Amniotic stem cell (primary cell): ENCODE measurements at places on chromosomes 7 and 10.

DNA sequence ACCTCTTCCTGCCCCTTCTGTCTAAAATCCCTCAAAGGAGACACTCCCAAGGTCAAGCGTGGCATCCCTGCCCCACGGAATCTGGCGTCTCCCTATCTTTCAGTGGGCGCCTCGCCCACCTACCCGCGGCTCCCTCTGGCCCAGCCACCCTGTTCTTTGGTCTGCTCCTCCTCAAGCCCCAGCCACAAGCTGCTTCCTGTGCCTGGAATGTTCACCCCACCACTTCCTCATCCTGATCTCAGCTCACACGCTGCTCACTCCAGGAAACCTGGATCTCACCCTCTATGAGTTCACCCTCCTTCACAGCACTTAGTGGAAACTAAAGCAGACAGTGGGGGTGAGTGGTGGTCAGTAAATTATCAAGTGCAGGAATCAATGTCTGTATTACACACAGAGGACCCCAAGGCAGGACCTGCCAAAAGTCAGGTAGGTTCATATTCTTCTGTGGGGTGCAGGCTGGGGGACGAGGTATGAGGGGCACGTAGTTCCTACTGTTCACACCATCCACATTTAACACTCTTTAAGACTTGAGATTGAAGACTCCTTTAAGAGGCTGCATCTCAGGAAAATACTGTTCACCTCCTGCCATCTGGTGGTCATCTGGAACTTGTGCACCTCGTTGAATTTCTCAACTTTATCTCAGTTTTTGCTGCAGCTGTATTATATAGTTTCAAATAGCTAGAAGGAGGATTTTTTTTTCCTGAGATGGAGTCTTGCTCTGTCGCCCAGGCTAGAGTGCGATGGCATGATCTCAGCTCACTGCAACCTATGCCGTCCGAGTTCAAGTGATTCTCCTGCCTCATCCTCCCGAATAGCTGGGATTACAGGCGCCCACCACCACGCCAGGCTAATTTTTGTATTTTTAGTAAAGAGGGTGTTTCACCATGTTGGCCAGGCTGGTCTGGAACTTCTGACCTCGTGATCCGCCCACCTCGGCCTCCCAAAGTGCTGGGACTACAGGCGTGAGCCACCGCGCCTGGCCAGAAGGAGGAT lies 166.6 kb downstream of the ARHGAP21 start:
- DNase-seq, result peak; percentile 47

GRCh38 chr7:151875942-151876898 lies 695 bp downstream of the PRKAG2 start:
- no peak for DNase-seq

GRCh38 chr10:108490944-108491343 lies 1326.4 kb upstream of the SORCS1 start:
- no peak for DNase-seq

DNA sequence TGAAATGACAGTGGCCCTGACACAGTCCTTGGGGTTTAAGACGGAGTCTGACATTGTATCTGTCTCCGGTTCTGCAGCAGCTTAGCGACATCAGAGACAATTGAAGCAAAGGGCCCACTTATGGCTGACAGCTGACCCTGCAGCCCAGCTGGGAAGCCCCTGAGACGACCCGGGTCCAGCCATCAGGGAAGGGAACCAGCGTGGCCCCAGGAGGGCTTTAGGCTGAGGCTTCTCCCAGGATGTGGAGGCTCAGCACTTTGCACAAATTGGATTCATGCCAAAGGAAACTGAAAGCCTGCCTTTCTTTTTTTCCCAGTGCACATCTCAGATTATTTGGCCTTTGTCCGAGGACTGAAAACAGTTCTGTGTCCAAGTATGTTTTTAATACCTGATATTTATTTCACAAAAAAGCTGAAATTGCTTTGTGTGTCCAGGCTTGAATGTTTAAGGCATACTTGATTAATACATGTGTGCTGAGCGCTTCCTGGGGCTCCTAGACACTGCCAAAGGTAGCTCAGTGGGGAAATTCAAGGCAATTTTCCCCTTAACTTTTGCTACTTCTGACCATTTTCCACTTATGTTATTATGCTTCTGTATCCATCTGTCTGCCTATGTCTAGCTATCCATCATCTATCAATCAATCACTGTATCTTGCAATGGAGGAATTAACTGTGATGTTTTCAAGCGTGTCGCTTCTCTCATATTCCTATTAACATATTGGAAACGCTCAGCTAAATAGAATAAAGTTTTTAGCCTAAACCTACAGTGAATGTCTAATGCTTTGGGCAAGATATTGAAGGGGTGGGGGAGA lies 34.8 kb downstream of the KLF6 start:
- DNase-seq, result no peak

GRCh38 chr7:131747658-131748232 lies 191.3 kb upstream of the PODXL start:
- DNase-seq, result no peak

DNA sequence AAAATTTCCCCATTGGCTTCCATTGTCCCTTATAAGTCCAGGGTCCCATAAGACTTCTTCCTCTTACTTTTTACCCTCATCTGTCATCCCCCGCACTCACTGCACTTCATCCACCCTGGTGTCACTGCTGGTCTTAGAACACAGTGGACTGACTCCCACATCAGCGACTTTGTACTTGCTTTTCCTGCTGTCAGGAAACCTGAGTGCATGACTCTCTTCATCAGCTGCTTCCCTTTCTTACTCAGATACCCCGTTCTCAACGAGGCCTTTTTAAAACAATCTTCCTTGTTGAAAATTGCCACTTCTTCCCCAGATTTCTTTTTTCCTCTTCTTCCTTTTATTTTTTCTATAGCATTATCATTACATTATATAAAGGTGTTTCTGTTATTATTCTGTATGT lies 305.4 kb downstream of the SDK1 start:
- no peak for DNase-seq

DNA sequence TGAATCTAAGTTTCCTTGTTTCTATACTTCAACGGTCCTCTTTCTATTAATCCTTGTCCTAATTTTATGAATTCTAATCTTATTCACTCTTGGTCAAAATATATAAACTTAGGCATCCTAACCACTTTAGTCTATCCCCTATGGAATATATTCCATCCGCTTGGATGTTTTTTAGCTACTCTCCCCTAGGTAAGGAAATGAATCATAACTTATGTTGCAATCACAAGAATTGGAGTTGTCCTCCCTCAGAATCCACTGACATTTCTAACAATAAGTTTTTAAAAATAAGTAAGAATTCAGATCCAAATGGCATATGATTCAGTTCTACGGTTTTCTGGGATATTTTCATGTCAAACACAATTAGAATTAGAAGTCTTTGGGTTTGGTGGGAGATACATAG lies 1081.6 kb downstream of the SORCS1 start:
- no peak for DNase-seq

DNA sequence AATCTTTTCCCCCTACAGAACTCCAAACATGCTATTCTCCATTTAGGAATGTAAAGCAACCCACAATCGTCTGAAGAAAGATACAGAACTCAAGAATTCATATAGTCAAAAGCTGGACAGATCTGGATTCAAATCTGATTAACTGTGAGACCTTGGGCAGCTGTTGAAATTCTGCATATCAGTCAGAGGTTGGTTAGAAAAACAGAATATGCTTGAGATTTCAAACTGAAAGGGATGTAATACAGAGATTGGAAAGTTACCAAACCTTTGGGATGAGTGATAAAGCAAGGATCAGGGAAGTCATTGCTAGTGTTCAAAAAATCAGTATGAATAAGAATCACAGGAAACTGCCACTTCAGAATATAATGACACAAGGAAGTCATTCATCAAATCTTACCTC lies 406.6 kb downstream of the HTR7 start:
- no peak for DNase-seq

GRCh38 chr10:110239892-110240291 lies 32.5 kb downstream of the MXI1 start:
- DNase-seq, result no peak

GRCh38 chr7:17552952-17553351 lies 254.5 kb downstream of the AHR start:
- no peak for DNase-seq

- DNase-seq, result no peak
Observed at GRCh38 chr7:64098-64915, 128.1 kb upstream of the FAM20C start.

GRCh38 chr10:132542086-132542775 lies 4.6 kb downstream of the INPP5A start:
- no peak for DNase-seq

DNA sequence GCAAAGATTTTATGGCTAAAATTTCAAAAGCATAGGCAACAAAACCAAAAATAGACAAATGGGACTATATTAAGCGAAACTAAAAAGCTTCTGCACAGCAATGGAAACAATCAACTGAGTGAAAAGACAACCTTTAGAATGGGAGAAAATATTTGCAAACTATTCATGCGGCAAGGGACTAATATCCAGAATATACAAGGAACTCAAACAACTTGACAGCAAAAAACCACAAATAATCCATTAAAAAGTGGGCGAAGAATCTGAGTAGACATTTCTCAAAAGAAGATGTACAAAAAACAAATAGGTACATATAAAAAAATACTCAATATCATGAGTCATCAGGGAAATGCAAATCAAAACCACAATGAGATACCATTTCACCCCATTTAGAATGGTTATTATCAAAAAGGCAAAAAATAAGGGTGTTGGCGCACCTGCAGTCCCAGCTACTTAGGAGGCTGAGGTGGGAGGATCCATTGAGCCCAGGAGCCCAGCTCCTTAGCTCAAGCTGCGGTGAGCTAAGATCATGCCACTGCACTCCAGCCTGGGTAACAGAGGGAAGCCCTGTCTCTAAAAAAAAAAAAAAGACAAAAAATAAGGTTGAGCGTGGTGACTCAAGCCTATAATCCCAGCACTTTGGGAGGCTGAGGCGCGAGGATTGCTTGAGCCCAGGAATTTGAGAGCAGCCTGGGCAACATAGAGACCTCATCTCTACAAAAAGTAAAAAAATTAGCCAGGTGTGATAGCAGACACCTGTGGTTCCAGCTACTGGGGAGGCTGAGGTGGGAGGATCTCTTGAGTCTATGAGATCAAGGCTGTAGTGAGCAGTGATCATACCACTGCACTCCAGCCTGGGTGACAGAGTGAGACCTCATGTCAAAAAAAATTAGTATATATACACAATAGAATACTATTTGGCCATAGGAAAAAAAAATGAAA lies 4.2 kb upstream of the CCM2 start:
- DNase-seq, result no peak

- DNase-seq, result no peak
Observed at GRCh38 chr10:13885238-13885990, 298.6 kb downstream of the PRPF18 start.

DNA sequence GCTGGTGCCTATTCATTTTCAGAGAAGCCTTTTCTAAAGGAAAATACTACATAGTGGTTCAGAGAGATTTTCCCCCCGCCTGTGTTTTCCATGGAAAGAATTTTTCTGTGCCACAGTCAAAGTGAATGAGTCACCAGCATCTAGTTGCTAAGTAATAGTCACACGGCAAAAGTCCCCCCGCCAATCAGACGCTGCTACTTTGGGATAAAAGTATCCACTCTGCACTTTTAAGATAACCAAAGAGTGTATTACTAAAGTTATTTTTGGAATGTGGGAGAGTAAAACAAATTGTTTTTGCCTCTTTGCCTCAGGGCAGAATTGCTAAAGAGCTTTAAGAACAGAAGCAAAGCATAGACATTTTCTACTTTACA lies 23.5 kb downstream of the ABLIM1 start:
- DNase-seq, result peak; percentile 98

DNA sequence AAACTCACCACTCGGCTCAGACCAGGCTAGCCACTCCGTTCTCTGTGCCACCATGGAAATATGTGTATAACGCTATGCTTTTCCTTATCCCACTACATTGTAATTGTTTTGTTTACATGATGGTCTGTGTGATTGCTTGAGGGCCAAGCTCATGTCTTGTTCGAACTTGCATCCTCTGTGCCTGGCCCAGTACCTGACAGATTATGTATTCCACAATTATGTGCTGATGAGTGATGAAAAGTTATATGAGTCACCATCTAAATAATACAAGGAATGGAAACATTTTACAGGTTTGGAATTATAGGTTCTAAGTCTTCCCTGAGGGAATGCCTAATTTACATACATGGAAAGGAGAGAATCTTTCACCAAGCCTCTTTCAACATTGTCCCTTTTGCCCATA lies 137.4 kb downstream of the C7orf25 start:
- DNase-seq, result no peak

DNA sequence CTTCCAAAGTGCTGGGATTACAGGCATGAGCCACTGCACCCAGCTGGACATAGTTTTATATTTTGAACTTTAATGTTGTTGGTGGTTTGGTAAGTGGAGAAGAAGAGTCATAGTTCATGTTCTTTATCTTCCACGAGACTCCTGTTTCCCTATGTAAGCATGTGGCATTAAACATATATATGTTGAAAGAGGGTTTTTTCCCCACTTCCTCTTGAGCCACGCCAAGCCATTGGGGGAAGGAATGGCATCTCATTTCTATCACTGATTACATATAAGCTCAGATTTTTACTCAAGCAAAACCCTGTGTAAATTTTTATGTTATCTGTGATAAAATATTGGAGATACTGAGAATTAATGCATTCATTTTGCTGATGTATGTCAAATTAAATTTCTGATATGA lies 300.4 kb downstream of the PHF14 start:
- DNase-seq, result no peak

GRCh38 chr10:18542832-18543231 lies 108.6 kb downstream of the NSUN6 start:
- no peak for DNase-seq

DNA sequence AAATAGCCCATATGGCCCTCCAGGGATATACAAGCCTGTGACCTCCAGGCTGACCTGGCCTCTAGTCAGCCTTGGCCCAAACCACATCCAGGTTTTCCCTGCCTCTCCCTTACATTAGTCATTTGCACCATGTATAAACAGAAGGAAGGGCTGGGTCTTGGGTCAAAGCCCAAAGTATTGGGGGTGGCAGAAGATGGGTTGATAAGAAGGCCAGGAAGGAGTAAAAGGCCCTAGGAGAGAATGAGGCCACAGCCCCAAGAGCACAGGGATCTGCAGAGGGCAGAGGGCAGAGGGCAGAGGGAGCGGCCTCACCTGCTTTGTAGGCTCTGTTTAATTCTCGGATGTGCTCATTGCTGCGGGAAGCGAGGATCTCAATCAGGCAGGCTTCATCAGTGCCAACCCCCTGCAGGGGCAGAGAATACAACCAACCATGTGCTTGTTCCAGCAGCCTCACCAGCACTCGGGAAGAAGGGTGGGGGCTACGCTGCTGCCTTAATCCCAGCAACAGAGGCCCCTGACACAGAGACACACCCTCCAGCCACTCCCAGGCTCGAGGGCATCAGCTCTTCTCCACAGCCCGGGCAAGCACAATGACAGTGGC lies 31.3 kb downstream of the PLAC9 start:
- no peak for DNase-seq

GRCh38 chr7:23410446-23411183 lies 59.7 kb downstream of the IGF2BP3 start:
- DNase-seq, result no peak
